ENCODE measurements at places on chromosomes 6 and 20. TPM values are rescaled to one million over a fixed set of nuclear protein-coding genes. Genes with fewer than 3 reads are reported as not detected.

Gene DZANK1
- total RNA-seq: 6.6 TPM

Gene JPH2
- not detected for total RNA-seq

Gene ADTRP
- total RNA-seq: 3.1 TPM

Gene OR2B6
- not detected for total RNA-seq

Gene PRSS35
- 2.5 TPM for total RNA-seq

Gene PSORS1C2
- not detected for total RNA-seq

Gene LY6G6C
- total RNA-seq: not detected

Gene RUNX2
- total RNA-seq: 0.31 TPM

Gene RNF182
- total RNA-seq: 71.1 TPM
